ENCODE measurements at places on chromosomes 2 and 18.
A peak's percentile ranks its signal among the peaks of the same experiment; 100 is the strongest.

DNA sequence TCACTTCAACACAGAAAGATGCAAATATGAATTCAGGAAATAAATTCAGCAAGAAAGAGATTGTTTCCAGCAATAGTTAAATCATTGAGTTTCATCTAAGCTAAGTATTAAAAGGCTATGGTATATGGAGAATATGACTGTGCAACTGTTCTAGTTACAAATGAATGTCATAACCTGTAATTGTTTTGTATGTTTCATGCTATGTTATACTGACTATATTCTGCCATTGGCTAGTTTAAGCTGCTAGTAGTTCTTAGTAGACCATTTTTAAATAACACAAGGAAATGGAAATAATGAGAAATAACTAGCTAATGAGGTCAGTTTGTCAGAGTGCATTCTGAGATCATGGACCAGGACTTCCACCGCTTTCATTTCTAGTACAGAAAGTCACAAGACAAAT, 1154.9 kb upstream of the TMEFF2 start:
- DNase-seq, result no peak

GRCh38 chr2:10865841-10866240, 45.9 kb upstream of the KCNF1 start:
- no peak for DNase-seq

DNA sequence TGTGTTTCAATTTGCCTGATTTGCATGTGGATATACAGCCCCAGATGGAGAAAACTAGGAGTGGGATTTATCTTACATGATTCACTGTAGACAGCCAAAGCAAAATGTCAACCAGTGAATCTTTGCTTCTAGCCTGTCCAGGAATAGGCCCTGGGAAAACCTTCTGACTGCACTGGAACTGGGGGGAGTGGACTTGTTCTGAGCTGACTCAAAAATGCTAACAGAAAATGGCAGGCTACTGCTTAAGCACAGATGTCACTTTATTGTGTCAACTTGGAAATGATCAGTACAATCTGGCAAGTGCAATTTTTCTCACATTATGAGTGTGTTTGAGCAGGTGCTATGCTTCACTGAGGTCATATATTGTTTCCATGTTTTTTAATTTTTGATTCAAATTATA, 593.7 kb downstream of the NRXN1 start:
- DNase-seq, result no peak

GRCh38 chr2:24163601-24164000, 11.3 kb upstream of the FAM228A start:
- DNase-seq, result no peak

GRCh38 chr2:168552450-168552856, 96.4 kb downstream of the CERS6 start:
- no peak for DNase-seq

GRCh38 chr2:102366406-102367112, 11.0 kb downstream of the IL18R1 start:
- no peak for DNase-seq

- no peak for DNase-seq
Measured at GRCh38 chr2:1170241-1170640, 219.6 kb downstream of the SNTG2 start.

GRCh38 chr18:70333757-70334156, 44.9 kb downstream of the SOCS6 start:
- peak; percentile 67 for DNase-seq

GRCh38 chr2:138356178-138356577, 145.4 kb upstream of the SPOPL start:
- no peak for DNase-seq

- DNase-seq, result no peak
Measured at GRCh38 chr2:134167015-134167414, 86.9 kb upstream of the MGAT5 start.

DNA sequence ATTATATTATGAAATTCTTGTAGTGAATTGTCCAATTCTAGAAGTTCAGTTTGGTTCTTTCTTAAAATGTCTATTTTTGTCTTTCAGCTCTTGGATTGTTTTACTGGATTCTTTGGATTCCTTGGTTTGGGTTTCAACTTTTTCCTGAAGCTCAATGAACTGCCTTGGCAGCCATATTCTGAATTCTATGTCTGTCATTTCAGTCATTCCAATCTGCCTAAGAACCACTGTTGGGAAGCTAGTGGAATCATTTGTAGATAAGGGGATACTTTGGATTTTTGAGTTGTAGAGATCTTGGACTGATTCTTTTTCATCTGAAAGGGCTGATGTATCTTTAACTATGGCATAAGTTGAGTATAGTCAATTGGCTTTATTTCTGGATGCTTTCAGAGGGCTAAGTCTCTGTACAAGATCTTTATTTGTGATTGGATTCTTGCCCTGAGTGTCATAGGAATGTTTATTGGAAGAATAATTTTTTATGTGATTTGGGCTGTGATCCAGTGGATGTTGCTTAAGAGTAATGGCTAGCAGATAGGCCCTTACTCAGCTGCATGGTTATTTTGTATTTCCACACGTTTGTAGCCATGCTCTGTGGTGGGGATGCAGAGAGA, 42.3 kb downstream of the SERPINB7 start:
- no peak for DNase-seq

- DNase-seq, result no peak
Measured at GRCh38 chr2:238032755-238033337, 28.0 kb upstream of the SCLY start.

DNA sequence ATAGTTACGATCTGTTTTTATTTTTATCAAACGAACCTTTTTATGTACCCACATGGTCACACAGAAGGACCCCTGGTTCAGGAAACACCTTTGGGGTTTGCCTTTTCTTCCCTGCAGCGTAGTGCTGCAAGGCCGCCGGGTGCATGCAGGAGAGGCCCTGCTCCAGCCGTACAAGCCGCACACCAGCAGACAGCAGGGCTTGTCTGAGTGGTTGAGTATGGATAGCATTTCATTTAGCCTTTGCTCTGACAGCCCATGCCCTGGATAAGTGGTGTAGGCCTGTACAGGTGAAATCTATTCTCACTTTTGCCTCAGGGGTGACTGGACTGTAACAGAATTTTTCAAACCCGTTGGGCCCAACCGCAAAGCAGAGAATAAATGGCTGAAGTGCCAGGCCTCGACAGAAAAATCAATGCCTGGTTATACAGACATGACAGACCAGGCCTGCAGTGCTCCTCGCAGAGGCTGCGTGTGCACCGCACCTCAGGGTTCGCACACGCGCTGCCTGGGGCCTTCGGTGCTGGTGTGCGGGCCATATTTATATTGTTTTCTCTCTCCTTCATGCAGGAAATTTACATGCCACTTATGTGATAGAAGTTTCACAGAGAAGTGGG, 279.1 kb downstream of the ZNF407 start:
- DNase-seq, result no peak

DNA sequence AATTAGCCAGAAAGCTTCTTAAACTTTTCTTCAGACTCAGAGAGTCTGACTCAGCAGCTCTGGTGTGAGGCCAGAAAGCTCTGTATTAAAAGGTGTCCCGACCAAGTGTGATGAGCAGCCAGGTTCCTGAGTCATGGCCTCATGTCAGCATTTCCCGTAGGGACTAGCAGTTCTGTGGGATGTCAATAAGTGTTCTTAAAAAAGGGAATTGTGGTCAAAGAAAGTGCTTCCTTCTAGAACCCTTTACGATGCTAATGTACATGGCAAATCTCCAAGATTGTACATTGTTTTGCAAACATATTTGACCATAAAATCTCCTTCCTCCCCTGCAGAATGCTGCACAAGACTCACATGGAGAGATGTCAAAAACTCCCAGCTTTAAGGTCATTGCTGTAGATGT, 80.1 kb downstream of the PLA2R1 start:
- DNase-seq, result no peak

DNA sequence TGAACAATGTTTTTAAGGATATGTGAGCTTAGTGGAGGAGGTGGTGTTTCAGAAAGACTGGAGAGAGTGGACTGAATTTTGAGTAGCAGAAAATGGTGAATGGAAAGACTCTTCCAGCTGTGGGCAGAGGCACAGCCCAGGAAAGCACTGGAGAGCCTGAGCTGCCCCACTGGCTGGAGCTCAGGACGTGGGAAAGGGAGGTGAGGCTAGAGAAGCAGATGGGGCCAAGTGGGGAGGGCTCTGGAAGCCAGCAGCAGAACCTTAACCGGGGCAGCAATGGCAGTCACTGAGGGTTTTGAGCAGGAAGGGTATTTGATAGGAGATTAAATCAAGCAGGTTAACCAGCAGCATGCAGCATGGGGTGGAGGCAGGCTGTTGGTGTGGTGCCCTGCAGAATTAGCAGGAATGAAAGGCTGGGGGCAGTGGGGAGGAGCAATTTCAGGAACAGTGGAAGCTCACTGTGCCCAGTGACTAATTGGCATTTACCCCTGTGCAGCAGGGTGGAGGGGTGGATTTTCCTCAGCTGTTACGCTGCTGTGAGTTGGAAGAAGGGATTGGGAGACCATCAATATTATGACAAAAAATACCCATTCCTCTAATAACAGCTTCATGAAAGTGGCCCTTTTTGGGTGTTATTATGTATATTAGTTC, 136.2 kb downstream of the CERS6 start:
- DNase-seq, result no peak

DNA sequence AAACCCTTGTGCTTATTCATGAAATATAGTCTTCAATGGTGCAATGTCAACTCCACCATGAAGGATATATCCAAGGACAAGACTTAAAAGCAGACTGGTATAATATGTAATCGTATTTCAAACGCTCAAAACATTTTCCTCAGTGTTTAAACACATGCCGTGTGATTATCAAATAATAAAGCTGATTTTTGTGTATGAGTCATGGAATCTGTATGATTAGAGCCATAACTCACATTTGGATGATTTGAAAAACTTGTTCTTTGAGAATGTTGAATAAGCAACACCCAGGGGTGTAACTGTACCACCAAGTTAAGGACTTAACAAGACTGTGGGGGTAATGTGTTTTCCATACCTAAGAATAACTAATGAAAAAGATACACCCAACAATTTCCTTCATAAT, 215.3 kb downstream of the STK39 start:
- DNase-seq, result no peak

DNA sequence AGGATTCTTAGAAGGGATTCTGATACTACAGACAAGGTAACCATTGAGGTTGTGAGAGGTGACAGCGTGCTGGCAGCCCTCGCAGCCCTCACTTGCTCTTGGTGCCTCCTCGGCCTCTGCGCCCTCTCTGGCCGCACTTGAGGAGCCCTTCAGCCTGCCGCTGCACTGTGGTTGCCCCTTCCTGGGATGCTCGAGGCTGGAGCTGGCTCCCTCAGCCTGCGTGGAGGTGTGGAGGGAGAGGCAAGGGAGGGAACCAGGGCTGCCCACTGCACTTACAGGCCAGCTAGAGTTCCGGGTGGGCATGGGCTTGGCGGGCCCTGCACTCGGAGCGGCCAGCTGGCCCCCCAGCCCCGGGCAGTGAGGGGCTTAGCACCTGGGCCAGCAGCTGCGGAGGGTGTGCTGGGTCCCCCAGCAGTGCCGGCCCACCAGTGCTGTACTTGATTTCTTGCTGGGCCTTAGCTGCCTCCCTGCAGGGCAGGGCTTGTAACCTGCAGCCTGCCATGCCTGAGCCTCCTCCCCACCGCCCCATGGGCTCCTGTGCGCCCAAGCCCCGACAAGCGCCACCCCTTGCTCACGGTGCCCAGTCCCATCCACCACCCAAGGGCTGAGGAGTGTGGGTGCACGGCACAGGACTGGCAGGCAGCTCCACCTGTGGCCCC, 23.9 kb upstream of the RIT2 start:
- no peak for DNase-seq

DNA sequence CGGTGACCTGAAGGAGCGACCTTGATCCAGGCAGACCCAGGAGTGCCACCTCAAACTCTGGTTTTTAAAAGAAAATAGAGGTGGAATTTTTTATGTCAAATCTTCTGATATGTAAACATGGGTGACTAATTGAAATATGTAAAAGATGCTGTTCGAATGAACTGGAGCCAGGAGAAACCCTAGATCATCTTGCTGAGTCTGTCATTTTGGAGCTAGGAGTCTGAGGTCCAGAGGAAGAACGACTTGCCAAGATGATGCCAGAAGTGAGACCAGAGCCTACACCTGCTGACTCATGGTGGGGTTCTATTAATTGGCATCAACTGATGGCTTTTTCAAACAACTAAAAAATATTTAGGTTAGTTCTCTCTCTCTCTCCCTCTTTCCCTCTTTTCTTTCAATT, 74.1 kb downstream of the ACAA2 start:
- no peak for DNase-seq

GRCh38 chr18:76075777-76076176, 419.3 kb downstream of the ZNF516 start:
- DNase-seq, result no peak

GRCh38 chr2:216426938-216427337, 14.7 kb downstream of the SMARCAL1 start:
- no peak for DNase-seq

DNA sequence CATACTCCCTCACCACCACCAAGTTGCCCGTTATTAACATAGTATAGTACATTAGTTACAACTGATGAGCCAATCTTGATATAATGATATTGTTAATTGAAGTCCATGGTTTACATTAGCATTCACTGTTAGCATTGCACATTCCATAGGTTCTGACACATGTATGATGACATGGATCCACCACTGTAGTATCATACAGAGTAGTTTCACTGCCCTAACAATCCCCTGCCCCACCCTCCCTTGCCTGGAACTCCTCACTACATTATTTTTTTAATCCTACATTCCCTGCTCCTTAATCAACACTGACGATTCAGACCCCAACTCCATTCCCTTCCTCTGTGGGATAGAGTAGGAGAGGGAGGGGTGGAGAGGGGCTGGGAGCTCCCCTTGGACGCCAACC, 20.2 kb upstream of the ST3GAL5 start:
- DNase-seq, result no peak

DNA sequence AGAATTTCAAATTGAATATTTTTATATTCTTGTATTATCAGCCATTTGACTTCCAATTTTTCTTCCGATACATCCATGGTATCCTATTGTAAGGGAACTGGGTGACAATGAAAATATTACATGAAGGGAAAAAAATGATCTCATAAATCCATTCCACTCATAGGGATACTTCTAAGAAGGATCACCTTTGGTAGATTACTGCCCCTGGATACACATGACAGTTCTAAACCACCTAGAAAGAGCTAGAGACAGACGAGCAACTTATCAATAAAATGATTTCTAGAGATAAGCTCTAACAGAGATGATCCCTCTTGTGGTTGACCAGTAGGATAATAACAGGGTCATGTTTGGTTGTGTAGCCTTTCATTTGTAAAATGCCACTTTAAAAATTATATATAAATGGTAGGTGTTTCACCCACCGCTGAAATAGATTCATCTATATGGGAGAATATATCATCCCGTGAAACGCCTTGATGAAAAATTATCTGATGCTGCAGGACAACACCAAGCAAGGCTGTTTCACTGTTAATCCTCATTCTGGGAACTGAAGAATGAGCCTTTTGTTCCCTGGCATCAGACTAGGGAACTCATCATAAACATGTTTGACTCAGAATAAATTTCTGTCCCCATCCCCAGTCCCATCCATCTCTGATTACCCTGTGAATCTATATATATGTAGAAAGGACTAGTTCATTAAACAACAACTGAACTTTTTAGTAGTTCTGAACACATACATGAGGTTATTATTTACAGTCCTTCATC, 180.0 kb downstream of the TCF4 start:
- DNase-seq, result no peak

GRCh38 chr2:26542676-26543505, 65.0 kb upstream of the OTOF start:
- no peak for DNase-seq
